ENCODE measurements at places on chromosomes 2 and 18.

- DNase-seq: no peak
Observed at GRCh38 chr2:10046931-10047330, 3.6 kb downstream of the KLF11 start.

DNA sequence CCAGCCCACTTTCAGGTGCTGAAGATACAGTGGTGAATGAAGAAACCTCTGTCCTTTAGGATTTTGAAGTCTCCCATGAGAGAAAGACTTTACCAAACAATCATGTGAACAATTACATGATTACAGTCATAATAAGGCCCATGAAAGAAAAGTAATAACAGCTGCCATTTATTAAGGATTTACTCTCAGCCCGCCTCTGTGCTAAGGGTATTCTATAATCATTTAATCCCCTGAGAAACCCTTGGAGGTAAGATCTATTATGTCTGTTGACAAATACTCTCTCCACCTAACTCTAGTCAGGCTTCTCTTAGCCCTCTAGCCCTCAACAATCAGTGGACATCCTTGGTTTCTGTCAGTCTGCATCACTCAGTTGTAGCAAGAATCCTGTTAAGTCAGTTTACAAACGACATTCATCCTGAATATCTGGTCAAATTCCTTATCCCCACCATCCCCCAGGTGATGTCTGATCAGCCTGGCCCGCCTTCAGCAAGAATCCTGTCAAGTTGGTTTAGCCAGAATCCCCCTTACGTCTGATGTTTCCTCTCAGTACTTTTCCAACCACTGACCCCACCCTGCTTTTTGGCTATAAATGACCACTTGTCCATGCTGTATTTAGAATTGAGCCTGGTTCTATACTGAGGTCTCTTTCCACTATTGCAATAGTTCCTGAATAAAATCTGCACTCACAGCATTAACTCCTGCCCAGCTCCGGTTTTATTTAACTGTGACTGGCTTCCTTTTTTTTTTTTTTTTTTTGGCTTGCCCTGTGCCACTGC, 12.2 kb upstream of the SOCS6 start:
- DNase-seq: no peak

DNA sequence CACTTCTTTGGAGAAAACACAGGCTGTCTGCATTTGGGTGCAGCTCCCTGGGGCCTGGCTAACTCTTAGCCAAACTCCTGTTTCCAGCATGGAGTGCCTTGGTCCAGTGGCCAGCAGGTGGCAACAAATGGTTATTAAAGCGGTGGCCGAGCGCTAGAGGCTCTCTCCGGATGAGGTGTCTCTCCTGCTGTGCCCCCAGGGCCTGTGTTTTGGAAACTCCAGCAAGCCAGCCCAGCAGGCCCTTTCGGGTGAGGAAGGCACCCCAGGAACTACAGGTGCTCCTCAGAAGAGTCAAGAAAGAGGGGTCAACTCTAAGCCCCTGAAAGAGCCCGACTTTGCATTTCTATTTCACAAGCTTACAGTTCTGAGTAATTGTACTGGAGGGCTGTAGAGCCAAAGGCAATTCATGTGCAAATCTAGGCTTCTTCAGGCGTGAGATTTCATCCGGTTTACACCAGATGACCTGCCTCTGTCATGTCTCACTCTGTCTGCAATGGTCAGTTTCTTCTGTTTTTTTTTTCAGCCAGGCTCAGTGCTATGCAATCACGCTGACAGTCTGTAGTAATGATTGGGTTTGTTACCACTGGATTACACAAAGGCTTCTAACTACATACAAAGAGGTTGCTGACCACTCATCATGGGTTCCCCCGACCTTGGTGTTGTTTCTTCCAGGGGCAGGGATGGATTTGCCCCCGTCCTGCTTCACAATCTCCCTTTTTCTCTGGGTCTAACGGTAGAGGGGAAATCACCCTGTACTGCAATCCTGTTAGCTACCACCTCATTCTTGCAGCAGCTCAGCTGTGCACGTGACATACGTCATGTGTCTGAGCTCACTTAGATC, 7.6 kb upstream of the CHRNA1 start:
- peak; percentile 75 for DNase-seq

- no peak for DNase-seq
Observed at GRCh38 chr2:133641942-133642725, 73.9 kb upstream of the NCKAP5 start.

DNA sequence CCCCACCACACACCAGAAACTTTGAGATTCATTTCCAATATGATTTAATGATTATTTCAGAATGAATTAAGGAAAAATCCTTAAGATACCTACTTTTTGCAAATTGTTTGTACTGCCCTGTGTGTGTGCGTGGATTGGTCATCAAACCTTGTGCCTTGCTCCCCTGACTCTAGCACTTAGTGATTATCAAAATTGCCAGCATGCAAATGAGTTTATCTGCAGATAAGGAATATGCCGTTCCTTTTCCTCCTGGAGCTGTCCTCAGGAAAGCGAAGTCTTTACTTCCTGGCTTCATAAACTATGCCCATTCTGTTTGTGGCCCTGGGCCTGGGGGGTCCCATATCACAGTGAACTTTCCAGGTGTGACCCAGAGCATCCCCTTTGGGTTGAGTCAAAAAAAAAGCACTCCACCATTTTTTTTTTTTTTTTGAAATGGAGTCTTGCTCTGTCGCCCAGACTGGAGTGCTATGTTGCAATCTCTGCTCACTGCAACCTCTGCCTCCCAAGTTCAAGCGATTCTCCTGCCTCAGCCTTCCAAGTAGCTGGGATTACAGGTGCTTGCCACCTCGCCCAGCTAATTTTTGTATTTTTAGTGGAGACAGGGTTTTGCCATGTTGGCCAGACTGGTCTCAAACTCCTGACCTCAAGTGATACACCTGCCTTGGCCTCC, 11.4 kb downstream of the CHMP1B start:
- no peak for DNase-seq

DNA sequence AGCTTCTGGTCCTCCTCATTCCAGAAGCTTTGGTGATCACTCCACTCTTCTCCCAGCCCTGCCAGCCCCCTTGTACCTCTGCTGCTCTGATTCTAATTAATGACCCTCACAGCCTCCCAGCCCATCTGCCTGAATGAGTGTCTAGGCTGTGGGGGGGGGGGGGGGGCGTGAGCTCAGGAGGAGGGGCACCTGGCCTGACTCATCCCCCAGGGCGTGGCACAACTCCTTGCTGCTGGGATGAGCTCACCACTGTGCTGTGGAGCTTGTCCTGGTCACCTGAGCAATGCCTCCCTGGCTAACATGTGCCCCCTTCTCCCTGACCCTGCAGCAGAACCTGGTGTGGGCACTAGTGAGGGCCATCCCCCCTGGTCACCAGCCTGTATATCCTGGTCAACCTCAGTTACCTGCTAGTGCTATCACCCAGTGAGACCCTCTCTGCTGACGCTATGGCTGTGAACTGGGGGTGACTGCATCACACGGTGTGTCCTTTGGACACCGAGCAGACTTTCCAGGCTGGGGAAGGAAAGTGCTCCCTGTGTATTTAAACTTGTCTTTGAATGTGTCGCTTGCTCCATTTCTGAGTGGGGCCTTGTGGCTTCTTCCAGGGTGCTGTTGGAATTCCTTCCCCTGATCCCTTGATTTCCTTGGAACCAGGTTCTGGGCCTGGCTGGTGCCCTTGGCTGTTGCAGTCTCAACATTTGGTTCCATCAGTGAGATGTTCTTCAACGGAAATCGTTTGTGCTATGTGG, 41.5 kb upstream of the PUM2 start:
- DNase-seq: no peak

GRCh38 chr18:30595942-30596341, 446.6 kb downstream of the DSC3 start:
- DNase-seq: no peak

DNA sequence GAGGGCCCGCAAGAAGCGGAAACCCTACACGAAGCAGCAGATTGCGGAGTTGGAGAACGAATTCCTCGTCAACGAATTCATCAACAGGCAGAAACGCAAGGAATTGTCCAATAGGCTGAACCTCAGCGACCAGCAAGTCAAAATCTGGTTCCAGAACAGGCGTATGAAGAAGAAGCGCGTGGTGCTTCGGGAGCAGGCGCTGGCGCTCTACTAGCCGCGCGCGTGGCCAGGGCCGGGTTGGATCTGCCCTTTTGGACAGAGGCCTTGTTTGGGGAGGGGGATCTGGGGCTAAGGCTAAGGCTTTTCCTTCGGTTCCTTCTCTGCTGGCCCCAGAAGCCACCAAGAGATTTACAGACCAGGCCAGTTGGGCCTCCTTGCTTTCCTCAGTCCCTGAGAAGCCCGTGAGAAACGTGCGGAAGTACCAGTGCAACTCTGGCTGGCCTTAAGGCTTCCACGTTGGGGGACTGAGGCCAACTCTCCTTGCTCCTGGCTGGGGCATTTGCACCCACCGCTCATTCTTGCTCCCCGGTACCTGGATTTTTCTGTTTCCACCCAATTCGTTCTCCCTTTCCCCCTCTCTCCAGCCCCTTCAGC, 1.0 kb downstream of the HOXD12 start:
- DNase-seq: no peak

DNA sequence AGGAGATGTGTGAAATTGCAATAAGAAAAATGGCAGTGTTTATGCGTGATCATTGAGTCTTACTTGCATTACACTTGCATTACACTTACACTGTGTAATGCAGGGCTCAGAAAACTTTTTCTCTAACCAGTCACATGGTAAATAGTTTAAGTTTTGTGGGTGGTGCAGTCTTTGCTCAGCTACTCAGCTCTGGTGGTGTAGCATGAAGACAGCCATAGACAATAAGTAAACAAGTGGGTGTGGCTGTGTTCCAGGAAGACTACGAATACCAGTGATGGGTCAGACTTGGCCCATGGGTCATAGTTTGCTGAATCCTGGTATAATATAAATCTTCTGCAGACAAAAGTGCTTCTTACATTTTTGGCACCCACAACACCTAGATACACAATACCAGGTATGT, 115.6 kb upstream of the CYP1B1 start:
- no peak for DNase-seq

DNA sequence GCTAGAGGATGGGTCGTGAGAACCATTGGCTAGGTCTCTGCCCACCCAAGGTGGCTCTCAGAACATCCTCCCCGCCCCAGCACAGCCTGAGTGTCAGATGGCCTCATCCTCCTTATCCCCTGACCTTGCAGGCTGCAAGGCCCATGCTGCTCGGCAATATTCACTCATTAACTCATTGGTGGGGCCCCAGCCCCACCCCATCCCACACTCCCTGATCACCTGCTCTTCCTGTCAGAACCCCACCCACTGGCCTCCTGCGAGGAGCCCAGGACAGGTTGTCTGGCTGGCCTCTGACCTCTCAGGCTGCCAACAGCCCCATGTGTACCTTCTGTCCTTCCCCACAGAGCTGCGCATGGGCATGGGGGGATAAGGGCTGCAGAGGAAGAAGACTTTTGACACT, 5.3 kb downstream of the ADCY3 start:
- no peak for DNase-seq

GRCh38 chr18:47901624-47902362, 28.7 kb downstream of the SMAD2 start:
- DNase-seq: no peak

- DNase-seq: no peak
Observed at GRCh38 chr2:201647431-201647830, 4.1 kb upstream of the TMEM237 start.

DNA sequence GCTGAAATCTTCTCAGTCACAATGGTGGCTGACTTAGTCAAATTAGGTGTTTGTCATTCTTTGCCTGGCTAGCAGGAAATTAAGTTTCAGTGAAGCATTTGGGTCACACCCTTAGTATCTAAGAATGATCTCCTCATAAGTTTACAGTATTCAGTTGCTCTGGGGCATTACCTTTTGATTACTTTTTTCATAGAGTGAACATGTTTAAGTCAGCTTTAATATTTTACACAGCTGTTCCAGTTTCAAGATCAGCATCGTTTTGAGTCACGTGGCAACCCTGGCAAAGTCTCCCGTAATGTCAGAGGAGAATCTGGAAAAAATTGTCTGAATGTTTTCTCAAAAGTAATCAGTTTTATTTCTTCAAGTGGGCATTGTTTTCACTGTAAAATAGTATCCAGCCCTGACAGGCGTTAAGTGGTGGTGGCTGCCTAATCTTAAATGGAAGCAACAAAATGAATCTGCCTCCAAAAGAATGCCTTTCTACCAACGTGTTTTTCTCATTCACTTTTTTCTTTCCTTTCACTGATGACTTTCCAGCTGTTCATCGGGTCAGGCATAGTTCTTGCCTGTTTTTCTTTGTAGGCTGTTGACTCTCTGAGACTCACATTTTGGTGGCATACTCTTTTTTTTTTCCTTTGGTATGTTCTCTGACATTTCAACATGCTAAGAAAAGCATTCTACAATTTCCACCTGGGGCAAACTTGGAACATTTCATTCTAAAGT, 319.6 kb upstream of the TCF4 start:
- no peak for DNase-seq

DNA sequence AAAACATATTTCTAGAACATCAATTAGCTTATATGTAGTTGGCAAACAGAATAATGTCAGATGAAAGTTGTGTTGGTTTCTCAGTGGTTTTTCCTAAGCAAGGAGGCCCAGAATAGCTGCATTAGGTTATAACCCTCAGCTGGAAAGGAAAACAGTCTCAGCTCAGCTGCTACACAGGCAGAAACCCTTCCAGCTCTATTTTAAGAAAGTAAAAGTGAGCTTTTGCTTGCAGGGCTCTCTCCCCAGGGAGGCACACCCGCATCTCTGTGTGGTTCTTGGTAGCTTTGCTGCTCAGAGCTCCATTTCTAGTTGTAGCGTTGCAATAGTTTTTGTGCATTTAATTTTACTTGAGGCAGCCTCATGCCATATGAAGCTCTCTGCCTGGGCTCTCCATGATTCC, 54.6 kb downstream of the PIKFYVE start:
- DNase-seq: no peak

DNA sequence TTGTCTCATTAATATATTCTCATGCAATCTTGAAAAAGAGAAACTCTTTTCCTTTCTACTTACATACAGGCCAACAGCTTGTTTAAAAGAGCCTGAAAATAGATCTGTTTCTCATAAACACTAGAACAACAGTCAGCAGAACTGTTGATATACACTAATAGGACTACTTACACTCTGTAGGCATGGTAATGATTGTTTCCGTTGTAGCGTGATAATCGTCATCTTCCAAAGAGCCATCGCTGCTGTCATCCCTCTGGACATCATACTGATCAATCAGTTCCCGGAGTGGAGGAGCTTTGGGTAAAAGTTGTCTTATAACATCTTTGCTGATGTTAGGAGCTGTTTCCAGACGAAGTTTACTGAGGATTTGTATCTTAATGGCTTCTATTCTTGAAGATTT, 476 bp downstream of the MSTN start:
- DNase-seq: no peak

DNA sequence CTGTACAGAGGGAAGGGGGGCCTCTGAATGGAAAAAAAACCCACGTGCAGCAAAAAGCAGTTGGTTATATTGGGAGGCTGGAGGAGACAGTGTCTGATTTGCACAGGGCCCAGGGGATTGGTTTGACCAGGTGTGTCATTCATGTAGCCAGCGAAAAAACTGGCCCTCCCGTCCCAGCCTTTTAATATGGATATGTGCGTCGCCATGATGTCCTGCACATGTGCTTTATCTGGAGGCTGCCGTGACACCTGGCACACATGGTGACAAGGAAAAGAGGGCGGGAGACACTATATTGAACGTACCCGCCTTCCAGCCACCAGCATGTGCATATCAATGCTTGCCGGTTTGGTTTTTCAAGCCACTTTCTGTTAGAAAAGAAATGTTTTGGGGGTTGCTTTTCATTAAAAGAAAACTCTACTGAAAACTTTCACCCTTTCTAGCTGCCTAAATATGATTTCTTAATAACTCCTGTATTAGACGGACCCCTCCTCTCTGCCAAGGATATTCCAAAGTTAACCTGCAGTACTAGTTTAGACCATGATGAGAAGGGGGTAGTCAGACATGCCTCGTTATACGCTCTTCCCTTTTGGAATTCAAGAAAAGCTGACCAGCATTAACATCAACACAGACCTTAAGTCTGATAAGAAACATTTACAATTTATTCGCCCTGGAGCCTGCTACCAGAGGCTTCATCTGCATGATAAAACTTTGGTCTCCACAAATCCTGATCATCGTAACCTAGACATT, 16.2 kb downstream of the SLC25A52 start:
- DNase-seq: no peak

All from GM04504 (cell line).